ENCODE measurements at places on chromosomes 7 and 10.
A peak's percentile ranks its signal among the peaks of the same experiment; 100 is the strongest.

DNA sequence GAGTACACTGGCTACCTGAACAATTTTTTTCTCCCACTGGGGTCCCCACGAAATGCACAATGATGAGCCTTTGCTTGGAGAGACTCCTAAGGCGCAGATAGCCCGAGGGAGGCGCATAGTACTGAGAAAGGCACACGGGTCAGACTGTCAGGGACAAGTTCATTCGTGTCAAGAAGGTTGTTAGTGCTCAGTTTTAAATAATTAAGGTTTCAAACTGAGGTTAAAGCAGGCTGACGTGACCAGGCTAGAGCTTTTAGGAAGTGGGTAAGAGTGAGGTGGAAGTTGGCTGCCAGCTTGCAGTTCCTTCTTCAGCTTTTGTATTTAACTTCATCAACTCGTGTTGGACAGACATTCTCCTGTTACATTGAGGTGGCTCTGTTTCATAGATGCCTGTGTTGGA, 31.6 kb downstream of the RBM33 start:
- no peak for DNase-seq

GRCh38 chr7:37425498-37425897, 23.2 kb downstream of the ELMO1 start:
- DNase-seq: no peak

GRCh38 chr10:117461766-117462423, 80.7 kb upstream of the EMX2 start:
- DNase-seq: peak; percentile 98

DNA sequence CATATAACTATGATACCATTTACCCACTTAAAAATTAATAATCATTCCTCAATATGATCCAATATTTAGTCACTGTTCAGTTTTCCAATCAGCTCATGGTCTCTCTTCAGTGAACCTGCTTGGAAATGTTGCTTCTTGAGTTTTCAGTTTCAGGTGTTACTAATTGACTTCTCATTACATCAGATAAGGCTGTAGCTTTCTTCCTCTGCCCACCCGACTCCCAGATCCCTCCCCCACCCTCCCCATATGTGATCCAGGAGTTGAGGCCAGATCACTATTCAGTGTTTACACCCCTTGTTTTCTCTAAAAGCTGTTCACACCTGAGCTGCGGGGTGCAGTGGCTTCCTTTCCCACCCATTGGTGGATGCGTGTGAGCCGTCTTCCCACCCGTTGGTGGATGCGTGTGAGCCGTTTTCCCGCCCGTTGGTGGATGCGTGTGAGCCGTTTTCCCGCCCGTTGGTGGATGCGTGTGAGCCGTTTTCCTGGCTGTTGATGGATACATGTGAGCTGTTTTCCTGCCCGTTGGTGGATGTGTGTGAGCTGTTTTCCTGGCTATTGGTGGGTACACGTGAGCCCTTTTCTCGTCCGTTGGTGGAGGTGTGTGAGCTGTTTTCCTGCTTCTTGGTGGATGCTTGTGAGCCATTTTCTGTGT, 3.2 kb upstream of the MTG1 start:
- DNase-seq: no peak

GRCh38 chr10:131848741-131849590, 51.8 kb upstream of the PPP2R2D start:
- DNase-seq: no peak

GRCh38 chr7:1025743-1026581, 18.4 kb upstream of the GPR146 start:
- DNase-seq: no peak

GRCh38 chr7:155656891-155657290, 12.4 kb downstream of the RBM33 start:
- DNase-seq: no peak

GRCh38 chr10:102511583-102512274, 8.0 kb downstream of the SUFU start:
- DNase-seq: no peak

DNA sequence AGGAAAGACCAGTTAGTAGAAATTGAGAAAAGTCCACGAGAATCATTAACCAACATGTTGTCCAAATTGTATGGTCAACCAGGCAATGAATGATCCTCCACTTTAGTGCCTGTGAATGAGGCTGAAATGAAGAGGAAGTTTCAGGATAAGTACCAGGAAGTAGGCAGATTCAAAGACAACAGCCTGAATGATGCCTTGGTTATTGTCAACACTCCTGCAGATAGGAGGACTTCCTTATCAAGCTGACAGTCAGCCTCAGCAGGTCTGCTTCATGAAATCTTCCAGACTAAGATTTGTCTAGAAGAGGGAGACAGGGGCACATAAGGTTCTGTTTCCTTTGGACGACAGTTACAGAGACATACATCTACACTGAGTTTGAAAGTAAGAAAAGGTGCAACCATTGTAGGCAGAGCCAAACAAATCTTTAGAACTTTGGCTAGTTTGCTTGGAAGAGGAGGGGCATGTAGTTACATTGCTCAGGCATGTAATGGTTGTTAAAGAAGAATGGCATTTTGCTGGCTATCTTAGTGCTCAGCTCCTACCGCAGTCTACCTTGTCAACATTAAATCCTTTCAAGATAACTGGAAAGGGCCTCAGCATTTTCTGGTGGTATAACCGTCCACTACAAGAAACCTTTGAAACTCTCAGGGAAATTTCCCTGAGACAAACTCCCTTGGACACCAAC, 81.4 kb downstream of the ABI1 start:
- DNase-seq: no peak

DNA sequence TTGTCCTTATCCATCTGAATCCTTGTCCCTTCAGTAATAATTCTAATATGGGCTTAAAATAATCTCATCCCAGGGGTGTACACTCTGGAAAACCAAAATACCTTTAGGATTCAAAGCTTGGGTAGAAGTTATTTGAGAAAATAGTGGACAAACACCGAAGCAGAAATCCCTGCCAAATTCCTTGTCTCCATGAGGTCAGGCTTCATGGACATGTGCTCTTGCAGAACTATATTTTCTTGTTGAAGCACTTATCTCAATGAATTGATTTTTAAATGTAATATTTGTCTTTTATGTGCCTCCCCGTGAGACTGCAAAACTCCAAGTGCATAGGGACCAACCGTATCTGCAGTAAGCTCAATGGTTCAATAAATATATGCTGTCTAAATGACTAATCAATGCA, 1153.3 kb upstream of the AUTS2 start:
- DNase-seq: no peak

DNA sequence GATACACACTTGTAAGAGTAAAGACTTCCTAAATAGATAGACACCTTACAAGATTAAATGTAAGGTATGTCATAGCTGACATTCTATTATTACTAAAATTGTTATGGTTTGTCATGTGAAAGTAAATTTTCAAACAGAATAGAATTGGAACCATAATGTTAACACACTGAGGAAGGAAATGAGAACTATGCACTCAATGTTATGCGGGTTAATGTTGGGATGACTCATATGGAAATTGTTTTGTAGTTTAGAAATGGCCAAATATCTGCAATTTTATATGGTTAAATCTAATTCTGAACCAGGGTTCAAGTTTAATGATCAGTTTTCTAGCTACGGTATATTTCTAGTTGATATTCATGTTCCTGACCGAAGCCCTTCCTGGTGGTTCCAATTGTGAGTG, 214.2 kb upstream of the ADO start:
- DNase-seq: no peak

DNA sequence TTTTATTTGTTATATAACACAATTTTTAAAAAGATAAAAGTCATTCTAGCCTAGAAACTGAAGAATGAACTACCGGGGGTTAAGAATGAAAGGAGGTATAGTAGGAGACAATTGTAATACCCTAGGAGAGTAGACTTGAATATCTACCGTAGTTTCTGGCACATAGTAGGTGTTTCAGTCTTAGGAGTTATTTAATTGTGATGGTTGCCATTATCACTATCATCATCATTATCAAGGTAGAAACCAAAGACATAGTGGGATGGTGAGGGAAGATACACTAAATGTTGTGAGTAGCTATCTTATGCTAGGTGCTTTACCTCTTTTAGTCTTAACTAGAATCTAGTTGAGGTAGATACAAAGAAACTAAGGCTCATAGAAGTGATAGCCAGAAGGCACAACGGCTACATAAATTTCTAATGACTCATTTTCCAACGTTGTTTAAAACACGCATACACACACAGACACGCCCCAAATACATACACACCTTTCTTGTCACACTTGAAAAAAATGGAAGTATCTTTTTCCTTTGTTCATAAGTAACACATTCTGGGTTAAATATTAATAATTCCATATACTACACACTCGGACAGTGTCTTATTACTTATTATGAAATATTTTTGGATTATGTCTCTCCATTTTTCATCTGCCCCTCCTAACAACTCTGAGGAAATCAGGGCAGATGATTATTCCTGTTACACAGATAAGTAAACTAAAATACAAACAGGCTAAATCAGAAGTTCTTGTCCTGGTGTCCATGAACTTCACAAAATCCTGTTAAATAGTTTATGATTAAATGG, 2.0 kb upstream of the ANLN start:
- no peak for DNase-seq

DNA sequence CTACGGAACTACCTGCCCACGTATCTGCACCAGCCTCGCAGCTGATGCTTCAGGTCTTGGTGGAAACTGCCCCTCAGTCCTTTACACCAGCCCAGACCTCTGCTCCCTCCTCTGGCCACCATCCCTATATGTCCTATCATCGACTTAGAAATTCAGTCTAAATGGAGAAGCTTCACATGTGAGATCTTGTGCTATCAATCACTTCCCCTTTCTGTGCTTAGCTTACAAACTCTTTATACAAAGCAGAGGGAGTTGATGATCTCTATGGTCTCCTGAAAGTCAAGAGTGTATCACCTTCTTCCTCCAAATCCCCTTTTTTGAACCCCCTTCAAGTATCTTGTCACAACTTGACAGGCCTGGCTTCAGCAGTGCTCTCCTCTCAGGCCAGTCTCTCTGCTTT, 30.7 kb downstream of the ZNF777 start:
- no peak for DNase-seq

GRCh38 chr10:21355591-21356011, 169.9 kb downstream of the SKIDA1 start:
- DNase-seq: no peak

- DNase-seq: no peak
Observed at GRCh38 chr7:111741811-111742240, 179.5 kb upstream of the IMMP2L start.

- DNase-seq: no peak
Observed at GRCh38 chr7:4265676-4266075, 416.4 kb upstream of the FOXK1 start.

GRCh38 chr10:24513155-24513554, 210.5 kb downstream of the ARHGAP21 start:
- no peak for DNase-seq

Measured in GM04503 (cell line).